ENCODE measurements at places on chromosomes 7 and 10.
A peak's percentile ranks its signal among the peaks of the same experiment; 100 is the strongest.

GRCh38 chr7:39005036-39005435, 27.3 kb downstream of the POU6F2 start:
- H3K4me3 ChIP-seq = no peak overlapping the region
- no peak overlapping the region for H3K27ac ChIP-seq

- peaks cover 12% of the 10 kb centered on the region for H3K4me1 ChIP-seq
- H3K36me3 ChIP-seq = peaks cover 8% of the 10 kb centered on the region
- H3K27ac ChIP-seq = no peak overlapping the region
- no peak overlapping the region for H3K4me3 ChIP-seq
- H3K27me3 ChIP-seq = no peaks in the 10 kb centered on the region
Measured at GRCh38 chr7:152180048-152180447, 154.6 kb downstream of the GALNT11 start.

DNA sequence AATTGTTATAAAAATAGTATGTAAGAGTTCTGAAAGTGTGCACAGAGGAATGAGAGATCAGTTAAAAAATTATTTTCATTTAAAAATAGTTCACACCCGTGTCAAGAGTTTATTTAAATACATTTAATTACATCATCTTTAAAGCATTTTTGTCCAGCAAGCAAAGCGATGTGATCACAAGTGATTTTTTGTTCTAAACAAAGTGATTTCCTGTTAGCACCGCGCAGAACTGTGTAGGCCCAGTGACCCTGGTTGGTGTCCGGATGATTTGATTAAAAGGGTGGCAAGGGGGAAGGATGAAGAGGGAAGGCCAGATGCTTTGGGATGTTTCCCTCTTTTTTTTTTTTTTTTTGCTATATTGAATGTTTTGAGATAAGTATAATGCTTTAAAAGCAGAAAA, 227.8 kb upstream of the PITRM1 start:
- no peak overlapping the region for H3K4me3 ChIP-seq
- DNase-seq = no peak
- no peaks in the 10 kb centered on the region for H3K36me3 ChIP-seq
- no peak overlapping the region for H3K27ac ChIP-seq

GRCh38 chr7:130458257-130458656, 17.4 kb upstream of the CEP41 start:
- no peaks in the 10 kb centered on the region for H3K27me3 ChIP-seq
- H3K4me3 ChIP-seq = no peak overlapping the region
- H3K27ac ChIP-seq = no peak overlapping the region
- peaks cover 2% of the 10 kb centered on the region for H3K4me1 ChIP-seq
- H3K36me3 ChIP-seq = no peaks in the 10 kb centered on the region

DNA sequence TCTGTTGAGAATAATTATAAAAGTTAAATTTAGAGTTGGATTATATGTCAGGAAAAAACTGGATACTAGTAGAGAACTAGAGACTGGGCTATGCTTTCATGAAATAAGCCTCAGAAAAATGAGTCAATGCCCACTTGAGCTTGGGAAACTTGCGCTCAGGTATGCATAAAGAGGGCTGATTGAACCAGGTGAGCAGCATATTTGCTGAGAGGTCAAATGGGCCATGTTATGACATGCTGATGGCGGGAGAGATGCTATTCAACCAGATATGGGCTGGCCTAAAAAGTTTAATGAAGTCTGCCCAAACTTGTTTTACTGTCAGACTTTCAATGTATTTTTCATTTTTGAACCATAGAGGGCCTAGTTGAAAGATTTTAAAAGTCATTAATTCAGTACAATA, 837.6 kb upstream of the GHITM start:
- H3K27me3 ChIP-seq = no peaks in the 10 kb centered on the region
- no peaks in the 10 kb centered on the region for H3K4me1 ChIP-seq
- no peak overlapping the region for H3K27ac ChIP-seq
- no peaks in the 10 kb centered on the region for H3K36me3 ChIP-seq
- H3K4me3 ChIP-seq = no peak overlapping the region

GRCh38 chr10:104767745-104768144, 126.7 kb downstream of the SORCS3 start:
- no peaks in the 10 kb centered on the region for H3K4me1 ChIP-seq
- no peaks in the 10 kb centered on the region for H3K36me3 ChIP-seq
- no peak for DNase-seq
- H3K27ac ChIP-seq = no peak overlapping the region
- H3K4me3 ChIP-seq = no peak overlapping the region

GRCh38 chr10:33519130-33519860, 184.8 kb upstream of the NRP1 start:
- H3K27me3 ChIP-seq = no peaks in the 10 kb centered on the region
- H3K4me1 ChIP-seq = no peaks in the 10 kb centered on the region
- no peaks in the 10 kb centered on the region for H3K36me3 ChIP-seq
- H3K27ac ChIP-seq = no peak overlapping the region
- no peak for DNase-seq
- no peak overlapping the region for H3K4me3 ChIP-seq

GRCh38 chr10:98269435-98269912, 1.5 kb upstream of the LOXL4 start:
- no peak overlapping the region for H3K4me3 ChIP-seq
- H3K27ac ChIP-seq = no peak overlapping the region
- H3K4me1 ChIP-seq = peaks cover 5% of the 10 kb centered on the region

GRCh38 chr7:106059556-106059955, 52.6 kb downstream of the SYPL1 start:
- DNase-seq = no peak
- peaks cover 77% of the 10 kb centered on the region for H3K4me1 ChIP-seq
- H3K36me3 ChIP-seq = no peaks in the 10 kb centered on the region
- H3K27me3 ChIP-seq = no peaks in the 10 kb centered on the region
- peak overlapping the region; percentile 94 for H3K27ac ChIP-seq
- H3K4me3 ChIP-seq = no peak overlapping the region

DNA sequence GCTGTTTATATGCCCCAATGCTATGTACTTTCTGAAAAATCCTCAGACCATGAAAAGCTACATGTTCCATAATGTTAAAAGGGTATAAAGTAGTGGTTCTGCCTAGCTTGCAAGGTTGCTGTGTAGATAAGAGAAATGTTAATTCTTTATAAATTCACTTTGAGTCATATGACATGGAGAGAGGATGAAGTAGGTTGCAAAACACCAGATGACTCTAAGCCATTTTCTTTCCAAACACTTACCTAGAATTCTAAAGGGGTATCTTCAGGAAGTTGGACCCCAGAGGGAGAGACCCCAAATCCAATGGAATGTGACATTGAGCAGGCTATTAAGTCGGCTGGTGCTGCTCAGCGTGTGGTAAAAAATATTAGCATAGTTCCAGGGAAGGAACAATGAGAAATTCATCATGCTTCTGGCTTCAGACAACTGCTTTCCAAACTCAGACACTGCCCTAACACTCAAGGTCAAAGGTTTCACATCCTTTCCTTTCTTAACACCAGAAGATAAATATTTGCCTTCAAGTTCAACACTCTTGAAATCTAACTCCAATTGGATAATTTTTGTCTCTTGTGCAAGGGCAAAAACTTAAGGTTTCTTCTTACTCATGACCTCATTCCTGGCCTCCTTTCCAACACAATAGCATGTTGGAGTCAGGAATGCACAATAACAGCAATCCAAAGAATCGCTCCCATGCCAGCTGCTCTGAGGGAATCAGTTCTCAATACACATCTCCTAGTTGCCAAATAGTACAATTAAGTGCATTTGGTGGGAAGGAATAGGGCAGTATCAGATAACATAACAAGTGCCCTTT, 100.7 kb upstream of the AFAP1L2 start:
- no peak overlapping the region for H3K4me3 ChIP-seq
- DNase-seq = no peak
- H3K27ac ChIP-seq = no peak overlapping the region

GRCh38 chr7:142405122-142405765, 147.4 kb upstream of the PRSS58 start:
- H3K27ac ChIP-seq = no peak overlapping the region
- H3K4me3 ChIP-seq = no peak overlapping the region
- no peaks in the 10 kb centered on the region for H3K4me1 ChIP-seq
- no peaks in the 10 kb centered on the region for H3K36me3 ChIP-seq
- DNase-seq = no peak

GRCh38 chr10:20133669-20134189, 317.5 kb downstream of the PLXDC2 start:
- no peaks in the 10 kb centered on the region for H3K27me3 ChIP-seq
- no peaks in the 10 kb centered on the region for H3K36me3 ChIP-seq
- H3K4me1 ChIP-seq = no peaks in the 10 kb centered on the region
- H3K4me3 ChIP-seq = no peak overlapping the region
- no peak for DNase-seq
- no peak overlapping the region for H3K27ac ChIP-seq

All from B cell (primary cell).